Stimulated activated CD8-positive, alpha-beta memory T cell treated with anti-CD3 and anti-CD28 coated beads, Interleukin-4, amount 100 ng/mL, for 1 hour (primary cell): ENCODE measurements at places on chromosomes 12 and 14.

- DNase-seq = no peak
Observed at GRCh38 chr12:127962303-127962702, 304.7 kb upstream of the TMEM132C start.

DNA sequence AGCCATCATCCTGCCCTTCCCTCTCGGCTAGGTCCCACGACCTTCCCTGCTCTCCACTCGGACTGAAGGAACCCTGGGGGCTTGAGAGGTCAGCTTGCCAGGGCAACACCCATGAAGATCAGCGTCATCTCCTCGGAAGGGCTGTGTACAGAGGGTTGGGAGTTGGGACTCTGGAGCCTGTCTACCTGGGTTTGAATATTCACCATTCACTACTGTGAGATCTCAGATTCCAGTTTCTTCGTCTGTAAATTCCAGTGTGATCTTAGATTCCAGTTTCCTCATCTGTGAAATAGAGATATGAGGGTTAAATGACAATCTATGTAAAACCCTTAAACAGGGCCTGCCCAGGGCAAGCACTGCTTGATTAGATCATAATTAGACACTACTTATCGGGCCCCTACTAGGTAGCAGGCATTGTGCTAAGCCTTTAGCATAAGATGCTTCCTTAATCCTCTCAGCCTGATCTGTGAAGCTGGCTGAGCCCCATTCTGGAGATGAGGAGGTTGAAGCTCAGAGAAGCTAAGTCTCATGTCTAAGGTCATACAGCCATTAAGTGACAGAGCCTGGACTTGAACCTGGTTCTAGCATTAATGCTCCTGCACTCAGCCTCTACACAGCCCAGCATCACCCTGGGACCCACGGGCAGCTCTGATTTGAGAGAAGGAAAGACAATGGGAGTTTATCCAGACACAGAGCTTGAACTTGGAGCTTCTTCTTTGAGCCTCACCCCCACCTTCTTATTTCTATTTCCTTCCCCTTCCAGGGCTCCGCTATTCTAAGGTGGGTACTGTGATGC lies 612 bp upstream of the ZDHHC22 start:
- no peak for DNase-seq

- DNase-seq = no peak
Observed at GRCh38 chr12:59193476-59194050, 273.3 kb upstream of the LRIG3 start.

GRCh38 chr14:34874386-34875030 lies 652 bp downstream of the BAZ1A start:
- peak; percentile 17 for DNase-seq

DNA sequence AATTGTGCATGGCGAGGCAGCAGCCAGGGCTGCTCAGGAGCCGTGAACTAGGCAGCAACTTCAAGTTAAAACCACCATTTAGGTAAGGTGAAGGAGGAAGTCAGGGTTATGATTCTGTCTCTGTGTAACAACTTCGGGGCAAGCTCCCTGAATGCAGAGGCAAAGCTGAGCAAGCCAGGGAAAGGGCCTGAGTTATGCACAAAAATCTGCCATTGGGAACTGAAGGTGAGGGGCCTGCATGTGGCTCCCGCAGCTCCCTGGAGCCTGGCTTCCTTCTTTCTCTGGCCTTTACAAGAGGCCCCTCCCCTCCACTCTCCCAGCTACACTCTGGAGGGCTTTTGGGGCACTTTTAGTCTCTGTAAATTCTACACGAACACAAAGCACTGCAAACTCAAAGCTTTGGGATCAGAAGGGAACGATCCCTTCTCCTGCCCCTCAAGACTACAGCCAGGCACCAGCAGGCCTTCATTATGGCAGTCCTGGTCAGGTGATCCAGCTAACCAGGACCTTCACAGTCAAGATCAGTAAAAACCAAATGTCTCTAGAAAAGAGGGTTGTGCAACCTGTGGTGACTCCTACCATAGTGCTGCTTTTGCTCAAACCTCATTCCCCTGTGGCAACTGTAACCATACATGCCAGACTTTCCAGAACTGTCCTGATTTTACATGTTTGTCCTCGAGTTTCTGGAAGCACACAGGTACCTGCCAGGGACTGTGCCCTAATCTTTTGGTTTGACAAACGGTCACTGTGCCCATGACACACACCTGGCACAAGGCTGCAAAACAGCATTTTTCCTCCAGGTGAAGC lies 67.2 kb upstream of the PTGR2 start:
- no peak for DNase-seq

- DNase-seq = no peak
Observed at GRCh38 chr12:16610743-16611142, 4.8 kb upstream of the LMO3 start.

DNA sequence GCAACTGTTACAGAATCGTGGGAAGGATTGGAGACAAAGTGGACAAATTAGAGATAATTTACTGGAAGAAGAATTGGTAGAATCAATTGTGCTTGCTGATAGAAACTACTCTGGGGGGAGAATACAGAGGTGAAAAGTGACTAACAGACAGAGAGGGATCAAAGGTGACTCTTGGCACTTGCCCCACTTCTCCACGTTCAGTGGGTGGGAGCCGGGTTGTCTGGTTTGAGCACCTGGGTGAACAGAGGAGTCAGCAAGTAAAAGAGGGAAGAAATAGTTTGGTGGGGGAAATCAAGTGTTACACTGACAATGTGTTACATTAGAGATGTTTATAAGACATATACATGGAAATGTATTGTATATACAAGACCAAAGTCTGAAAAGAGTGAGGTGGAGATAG lies 69.1 kb downstream of the PPP2R5E start:
- no peak for DNase-seq

GRCh38 chr14:74882103-74882920 lies 596 bp downstream of the DLST start:
- no peak for DNase-seq

DNA sequence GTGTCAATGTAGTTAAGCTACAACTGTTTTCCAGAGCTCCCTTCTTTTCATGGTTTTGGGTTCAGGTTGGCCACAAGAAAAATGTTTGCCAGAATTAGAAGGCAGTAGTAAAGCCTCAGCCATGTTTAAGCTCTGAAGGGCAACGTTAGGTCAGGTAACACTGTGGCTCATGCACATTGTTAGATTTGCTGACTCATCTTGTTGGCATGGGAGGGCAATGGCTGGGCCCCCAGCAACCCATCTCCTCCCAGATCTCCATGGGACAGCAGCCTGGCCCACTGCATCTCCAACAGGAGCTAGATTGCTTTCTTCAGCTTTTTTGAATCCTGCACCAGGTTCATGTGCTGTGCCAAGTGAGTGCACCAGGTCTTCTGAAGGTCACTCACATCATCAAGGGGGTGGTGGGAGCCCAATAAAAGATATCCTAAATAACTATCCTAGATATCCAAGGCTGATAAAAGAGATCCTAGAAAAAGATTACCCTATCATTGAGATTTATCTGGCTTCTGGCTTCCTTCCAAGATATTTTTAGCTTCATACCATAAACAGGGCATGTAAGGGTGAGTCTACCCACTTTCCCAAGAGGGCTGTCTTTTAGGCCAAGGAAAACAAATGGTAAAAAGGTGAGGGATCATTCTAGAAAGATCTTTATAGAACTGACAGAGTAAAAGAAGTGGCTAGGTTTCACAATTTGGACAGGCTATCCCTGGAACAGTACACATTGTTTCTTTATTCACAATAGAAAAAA lies 28.9 kb downstream of the PTGER2 start:
- no peak for DNase-seq

GRCh38 chr14:75561013-75561432 lies 17.4 kb upstream of the FLVCR2 start:
- DNase-seq = no peak

GRCh38 chr12:74985986-74986319 lies 223.7 kb downstream of the KCNC2 start:
- DNase-seq = no peak

- no peak for DNase-seq
Observed at GRCh38 chr14:63874223-63874622, 21.4 kb downstream of the SYNE2 start.

- DNase-seq = no peak
Observed at GRCh38 chr14:65412856-65413738, 567 bp downstream of the FUT8 start.

GRCh38 chr14:67486890-67487289 lies 1.6 kb downstream of the TMEM229B start:
- DNase-seq = no peak

- DNase-seq = no peak
Observed at GRCh38 chr12:94297876-94298505, 149.6 kb downstream of the PLXNC1 start.

DNA sequence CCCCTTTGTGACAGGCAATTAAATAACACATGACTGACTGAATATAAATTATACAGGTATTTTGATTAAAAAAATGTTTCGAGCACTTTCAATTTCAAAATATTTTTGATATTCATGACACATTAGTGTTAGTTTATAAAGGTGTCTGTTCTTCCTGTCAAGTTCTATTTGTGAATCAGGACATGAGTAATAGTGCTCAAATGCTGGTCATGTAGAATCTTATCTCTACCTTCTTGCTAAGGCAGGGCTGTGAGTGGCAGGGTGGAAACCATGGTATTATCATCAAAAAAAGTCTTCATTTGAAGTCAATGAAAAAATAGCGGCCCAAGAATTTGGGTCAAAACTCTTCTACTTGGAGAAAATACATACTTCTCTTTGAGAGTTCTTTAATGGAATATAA lies 250.2 kb downstream of the DACT1 start:
- DNase-seq = no peak

DNA sequence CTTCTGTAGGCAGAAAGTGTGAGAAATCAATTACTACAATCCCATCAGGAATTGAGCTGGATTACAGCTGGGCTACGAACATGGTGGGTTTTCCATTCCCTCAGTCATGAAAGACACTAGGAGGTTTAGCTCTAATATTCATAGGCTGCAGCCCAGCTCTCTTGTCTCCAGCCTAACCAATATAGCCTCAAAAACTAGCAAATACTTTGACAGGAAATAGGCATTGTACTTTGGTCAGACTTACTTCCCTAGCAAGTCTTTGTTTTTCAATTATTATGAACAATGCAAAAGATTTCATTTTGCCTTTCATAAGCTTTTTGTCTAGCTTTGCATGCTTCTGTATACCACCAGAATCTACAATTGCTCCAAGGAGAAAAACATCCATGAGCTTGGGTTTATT lies 296.2 kb downstream of the GPHN start:
- no peak for DNase-seq

DNA sequence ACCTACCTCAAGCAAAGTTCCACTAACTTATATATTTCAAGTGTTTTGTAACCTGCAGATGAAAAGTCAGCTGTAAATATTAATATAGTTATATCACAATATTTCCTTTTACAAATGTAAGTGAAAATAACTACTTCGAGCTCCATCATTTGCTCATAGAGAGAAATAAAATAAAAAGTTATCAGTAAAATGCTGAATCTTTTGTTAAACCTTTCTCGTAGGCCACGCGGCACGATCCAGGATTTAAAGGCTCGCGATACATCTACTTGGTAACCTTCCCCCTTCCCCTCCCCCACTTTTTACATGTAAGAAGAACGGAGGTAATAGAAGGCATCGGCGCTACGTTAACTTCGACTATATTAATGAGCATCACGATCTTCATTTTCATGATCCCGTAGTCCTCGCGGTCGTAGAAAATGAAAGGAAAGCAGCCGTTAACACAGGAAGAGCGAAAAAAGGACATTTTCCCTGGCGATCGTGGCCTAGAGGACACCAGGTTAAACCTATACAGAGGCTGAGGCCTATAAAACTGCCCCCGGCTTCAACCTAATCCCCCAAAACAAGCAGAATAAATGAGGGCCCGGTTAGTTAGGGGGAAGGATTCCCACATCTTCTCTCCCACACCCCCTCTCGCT lies 508 bp downstream of the HNRNPC start:
- no peak for DNase-seq

DNA sequence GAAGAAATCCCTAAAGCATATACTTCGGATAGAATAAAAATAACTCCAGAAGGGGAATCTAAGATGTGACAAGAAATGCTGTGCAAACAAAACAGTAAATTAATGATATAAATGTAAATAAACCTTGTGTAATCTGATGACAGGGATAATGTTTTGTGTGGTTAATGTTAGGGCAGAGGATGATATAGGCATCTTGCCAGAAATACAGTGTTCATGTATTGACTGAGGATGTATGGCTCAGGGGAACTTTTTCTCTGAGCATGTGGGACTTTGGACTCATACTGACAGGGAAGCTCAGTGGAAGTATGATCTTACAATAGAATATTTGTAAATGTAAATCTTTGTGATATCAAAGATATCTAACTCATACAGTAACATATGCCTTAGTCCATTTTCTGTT lies 420.2 kb downstream of the TMTC2 start:
- DNase-seq = no peak

- no peak for DNase-seq
Observed at GRCh38 chr14:106551265-106551664, 1024.9 kb downstream of the TMEM121 start.

DNA sequence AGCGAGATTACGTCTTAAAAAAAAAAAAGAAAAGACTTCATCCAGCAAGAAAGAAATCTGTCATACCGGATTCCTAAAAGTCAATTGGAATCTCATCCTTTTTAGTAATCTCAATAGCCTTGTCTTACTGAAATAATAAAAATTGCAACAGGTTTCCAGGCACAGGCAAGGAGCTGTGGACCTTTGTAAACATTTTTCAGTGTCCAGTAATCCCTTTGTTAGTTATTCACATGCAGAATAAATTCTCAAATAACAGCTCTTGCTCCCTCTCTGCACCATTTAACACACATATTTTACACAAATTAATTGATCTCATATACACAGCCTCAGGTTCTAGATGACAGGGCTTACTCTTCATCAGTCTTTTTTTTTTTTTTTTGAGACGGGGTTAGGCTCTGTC lies 22.0 kb upstream of the CALM1 start:
- no peak for DNase-seq

GRCh38 chr12:5518584-5519365 lies 86.9 kb downstream of the NTF3 start:
- DNase-seq = no peak

DNA sequence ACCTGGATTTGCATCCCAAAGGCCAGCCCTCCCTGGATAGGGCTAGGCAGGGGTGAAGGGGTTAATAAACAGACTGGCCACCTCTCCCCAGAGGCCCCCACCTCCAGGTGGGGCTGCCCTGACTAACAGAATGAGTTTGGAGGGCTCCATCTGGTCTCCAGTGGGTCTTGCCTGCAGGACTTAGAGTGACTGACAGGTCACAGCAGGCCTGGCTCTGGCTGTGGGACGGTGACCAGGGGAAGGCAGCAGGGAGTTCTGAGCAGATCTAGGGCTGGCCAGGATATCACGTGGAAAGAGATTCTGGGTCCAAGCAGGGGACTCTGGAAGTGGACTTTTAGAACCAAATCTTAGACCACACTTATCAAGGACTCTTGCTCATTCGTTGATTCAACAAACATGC lies 40.9 kb upstream of the LHX5 start:
- no peak for DNase-seq

GRCh38 chr14:50601394-50601793 lies 41.4 kb downstream of the ATL1 start:
- DNase-seq = no peak

DNA sequence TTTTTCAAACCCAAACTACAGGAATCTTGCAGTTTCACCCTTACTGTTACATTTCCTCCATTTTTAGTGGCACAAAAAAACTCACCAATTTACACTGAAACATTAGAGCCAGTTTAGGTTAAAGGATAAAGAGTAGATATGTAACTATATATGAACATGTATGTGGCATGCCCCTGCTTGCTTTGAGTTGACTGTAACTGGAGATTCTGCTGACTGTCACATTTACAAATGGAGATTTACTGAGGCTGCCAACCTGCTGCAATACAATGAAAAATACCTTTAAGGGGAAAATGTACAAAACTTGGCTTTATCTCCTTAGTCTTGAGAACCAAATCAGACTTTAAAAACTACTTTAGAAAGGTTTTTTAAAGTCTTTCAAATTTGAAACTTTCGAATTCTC lies 28.3 kb downstream of the STON2 start:
- DNase-seq = no peak

- DNase-seq = no peak
Observed at GRCh38 chr14:82621881-82622450, 1088.3 kb upstream of the SEL1L start.
